Central memory CD4-positive, alpha-beta T cell (primary cell): ENCODE measurements at places on chromosomes 6 and 20.

DNA sequence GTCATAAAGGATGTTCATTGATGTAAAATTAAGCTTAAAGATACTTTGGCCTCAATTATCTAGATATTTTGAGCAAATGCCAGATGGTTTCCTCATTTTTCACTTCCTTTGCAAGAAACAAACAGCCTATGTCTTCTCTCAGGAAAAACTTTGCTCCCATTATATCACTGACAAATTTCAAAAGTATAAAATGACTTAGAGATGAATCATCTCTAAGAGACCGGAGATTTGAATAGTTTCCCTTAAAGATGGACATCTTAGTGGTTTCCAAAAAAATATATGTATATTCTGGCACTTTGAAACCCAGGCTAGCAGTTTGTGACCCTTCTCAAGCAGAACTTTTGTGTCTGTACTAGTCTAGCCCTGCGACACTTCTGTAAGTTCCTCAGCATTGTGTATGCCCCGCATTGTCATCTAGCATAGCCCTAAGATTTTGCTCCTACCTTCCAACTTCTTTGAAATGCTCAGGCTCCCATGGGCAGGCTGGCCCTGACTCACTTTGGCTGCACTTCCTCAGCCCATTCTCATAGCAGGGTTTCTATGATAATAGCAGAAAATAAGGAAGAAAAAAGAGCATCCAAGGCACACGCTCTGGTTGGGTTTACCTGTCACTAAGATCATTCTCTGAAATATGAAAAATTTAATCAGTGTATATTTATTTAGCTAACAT is 25.7 kb upstream of the POU3F2 start:
- no peak for DNase-seq

DNA sequence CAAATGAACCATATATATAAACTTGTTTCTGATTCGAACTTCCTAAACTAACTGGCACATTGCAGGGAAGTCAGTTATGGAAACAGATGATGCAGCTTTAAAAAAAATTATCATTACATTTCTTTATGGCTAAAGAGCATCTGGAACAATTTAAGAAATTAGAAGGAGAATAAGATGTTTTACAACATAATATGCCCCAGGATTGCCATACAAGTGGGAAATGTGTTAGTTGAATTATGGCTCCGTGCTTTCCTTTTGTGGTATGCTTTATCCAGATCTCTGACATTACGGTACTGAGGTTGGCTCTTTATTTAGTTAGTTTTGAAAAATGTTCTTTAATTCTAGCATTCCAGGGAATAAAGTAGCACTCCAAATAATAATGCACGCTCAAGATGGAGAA is 343.0 kb upstream of the ZFP64 start:
- no peak for DNase-seq

GRCh38 chr6:26235302-26235670 is 129.7 kb upstream of the BTN3A2 start:
- DNase-seq, result no peak

- no peak for DNase-seq
Observed at GRCh38 chr6:36110863-36111262, 19.4 kb upstream of the MAPK13 start.

- peak; percentile 21 for DNase-seq
Observed at GRCh38 chr20:25197183-25197869, 1.8 kb downstream of the ENTPD6 start.

GRCh38 chr20:62606551-62607201 is 35.6 kb upstream of the SLCO4A1 start:
- no peak for DNase-seq

DNA sequence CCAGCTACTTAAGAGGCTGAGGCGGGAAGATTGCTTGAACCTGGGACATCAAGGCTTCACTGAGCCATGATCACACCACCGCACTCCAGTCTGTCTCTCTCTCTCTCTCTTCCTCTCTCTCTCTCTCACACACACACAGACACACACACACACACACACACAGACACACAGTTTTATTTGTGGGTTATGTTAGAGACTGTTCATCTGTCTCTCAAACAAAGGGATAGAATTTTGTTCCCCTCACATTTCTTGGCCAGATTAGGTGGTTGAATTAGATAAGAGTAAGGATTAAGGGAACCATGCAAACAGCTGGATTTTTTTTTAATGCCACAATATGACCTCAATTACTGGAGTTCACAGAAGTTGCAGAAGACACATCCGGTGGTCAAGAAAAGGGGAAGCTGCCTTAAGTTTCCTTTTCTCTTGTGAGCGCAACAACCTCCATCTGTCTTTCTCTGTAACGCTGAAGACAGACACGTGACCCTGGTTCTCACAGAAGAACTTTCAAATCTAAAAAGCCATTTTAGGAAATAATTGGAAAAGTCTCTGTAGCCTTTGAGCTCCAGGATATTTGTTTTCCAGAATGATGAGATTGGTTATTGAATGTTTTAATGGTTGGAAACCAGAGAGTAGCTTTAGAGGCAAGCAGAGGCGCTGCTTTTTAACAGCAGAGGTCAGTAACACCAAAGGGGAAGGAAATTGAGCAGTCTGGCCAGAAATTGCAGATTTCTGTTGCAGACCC is 32.9 kb upstream of the LGSN start:
- no peak for DNase-seq
